HFFc6 (cell line): ENCODE measurements at places on chromosomes 16 and 17. TPM values are rescaled to one million over a fixed set of nuclear protein-coding genes. Genes with fewer than 3 reads are reported as not detected.
A peak's percentile ranks its signal among the peaks of the same experiment; 100 is the strongest.

Gene TMEM114
- not detected in 2 replicates for total RNA-seq

- no peaks in the 10 kb centered on the region for H3K36me3 ChIP-seq
- no peaks in the 10 kb centered on the region for H3K4me1 ChIP-seq
- H3K4me3 ChIP-seq: no peak overlapping the region
These were observed 57.9 kb upstream of the MAF start for GRCh38 chr16:79658301-79659033.

- no peaks in the 10 kb centered on the region for H3K4me1 ChIP-seq
- H3K4me3 ChIP-seq: no peak overlapping the region
- DNase-seq: peak; percentile 24
- H3K27ac ChIP-seq: no peak overlapping the region
These were observed 23.4 kb upstream of the MPO start for GRCh38 chr17:58303971-58304749.

Gene NAGS
- total RNA-seq: 0.65 to 1.1 TPM (median 1.1 TPM) in 3 replicates

GRCh38 chr17:73974536-73974935 is 228.9 kb upstream of the RPL38 start:
- no peaks in the 10 kb centered on the region for H3K4me1 ChIP-seq
- peaks cover 13% of the 10 kb centered on the region; the same call in 1 of the 2 replicates for H3K36me3 ChIP-seq
- H3K4me3 ChIP-seq: no peak overlapping the region
- DNase-seq: no peak
